ENCODE measurements at places on chromosomes 11 and 22.

DNA sequence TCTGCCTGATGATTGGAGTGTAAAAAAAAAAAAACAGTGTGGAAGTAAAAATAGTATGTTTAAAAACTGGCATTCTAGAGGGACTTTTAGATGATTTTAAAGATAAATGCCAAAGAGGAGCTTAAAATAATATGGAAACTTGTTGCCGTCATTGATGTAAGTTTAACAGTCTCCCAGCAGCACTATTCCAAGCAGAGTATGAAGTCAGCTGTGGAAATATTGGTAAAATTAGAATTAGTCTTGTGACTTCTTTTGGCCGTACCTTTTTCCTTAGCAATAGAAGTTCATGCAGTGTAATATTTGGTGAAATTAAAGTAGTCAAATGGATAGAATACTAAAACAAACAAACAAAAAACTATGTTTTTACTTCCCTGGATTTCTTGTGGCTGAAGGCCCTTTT, 134.9 kb downstream of the METTL15 start:
- no peak for DNase-seq

DNA sequence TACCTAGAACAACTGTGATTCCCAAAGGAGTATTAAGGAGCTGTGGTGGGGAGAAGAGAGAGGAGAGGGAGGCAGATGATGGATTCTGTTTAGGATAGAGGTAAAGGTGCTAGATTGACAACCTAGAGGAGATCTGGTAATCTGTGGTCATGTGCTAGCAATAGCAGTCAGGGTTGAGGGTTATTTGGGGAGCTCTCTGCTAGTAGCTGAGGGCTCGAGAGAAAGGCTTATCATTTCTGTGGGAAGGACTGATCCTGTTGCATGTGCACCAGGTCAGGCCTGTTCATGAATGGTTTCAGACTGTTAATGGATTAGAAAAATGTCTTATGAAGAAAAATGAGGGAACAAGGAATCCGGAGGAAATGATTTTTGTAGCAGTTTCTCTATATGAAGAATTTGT, 63.2 kb downstream of the MTMR3 start:
- no peak for DNase-seq

GRCh38 chr22:31496735-31497146, 405 bp downstream of the SFI1 start:
- DNase-seq, result no peak

- DNase-seq, result peak; percentile 60
Observed at GRCh38 chr11:6646576-6646917, 9.1 kb downstream of the DCHS1 start.

GRCh38 chr22:37069319-37069718, 17.8 kb downstream of the KCTD17 start:
- DNase-seq, result no peak

DNA sequence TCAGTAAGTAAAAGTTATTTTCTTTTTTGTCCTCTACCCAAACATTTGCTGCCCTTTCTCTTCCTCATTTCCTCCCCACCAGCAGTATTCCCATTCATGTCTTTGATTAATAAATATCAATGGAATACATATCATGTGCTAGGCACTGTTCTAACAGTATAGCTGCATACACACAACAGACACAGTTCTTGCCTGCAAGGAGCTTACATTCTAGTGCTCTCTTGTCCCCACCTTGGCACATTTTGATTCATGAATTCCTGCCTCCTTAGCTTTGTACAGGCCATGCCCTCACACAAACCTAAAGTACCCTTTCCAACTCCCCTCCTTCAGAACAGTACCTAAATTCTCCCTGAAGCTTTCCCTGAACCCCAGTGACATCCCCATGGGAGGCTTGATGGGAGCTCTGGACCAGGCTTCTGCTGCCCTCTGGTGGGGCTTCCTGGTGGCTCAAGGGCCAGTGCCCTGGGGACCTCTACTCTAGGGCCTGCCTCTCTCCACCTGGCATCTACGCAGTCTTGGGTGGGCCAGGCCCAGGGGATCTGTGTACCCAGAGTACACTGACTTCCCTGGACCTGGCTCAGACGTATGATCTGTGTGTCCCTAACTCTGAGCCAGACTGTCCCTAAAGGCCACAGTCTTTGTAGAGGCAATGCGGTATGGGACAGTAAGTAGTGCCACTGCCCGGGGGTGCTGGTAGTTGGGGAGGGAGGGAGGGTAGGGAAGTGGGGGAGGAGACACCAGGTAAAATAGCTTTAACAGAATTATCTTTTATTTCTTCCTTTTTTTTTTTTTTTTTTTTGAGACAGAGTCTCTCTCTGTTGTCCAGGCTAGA, 14.1 kb downstream of the RPS13 start:
- DNase-seq, result no peak

DNA sequence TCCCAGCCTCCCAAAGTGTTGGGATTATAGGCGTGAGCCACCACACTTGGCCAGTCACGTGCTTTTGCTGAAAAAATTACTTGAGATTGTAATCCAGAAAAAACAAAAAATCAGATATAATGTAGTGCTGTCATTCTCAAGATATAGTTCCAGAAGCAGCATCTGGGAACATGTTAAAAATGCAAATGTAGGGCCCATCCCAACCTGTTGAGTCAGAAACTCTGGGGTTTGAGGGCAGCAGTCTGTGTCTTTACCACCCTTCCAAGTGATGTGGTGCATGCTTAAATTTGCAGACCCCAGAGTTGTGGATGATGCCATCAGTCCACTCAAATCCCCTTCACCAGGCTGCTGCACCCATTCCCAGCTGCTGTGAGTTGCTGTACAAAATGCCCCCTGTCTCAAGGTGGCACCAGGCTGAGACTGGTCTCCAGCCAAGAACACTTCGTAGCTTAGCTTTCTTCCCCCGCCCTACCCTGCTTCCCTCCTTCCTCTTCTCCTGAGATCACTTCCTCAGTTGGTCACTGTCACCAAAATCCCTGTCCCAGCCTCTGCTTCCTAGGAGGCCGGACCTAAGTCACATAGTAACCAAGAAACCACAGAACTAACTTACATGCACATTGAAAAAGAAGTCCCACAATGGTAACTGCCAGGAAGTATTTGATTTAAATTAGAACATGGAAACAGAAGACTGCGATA, 18.2 kb upstream of the ARRB1 start:
- DNase-seq, result no peak

GRCh38 chr11:88139865-88140264, 35.4 kb downstream of the RAB38 start:
- no peak for DNase-seq

- DNase-seq, result no peak
Observed at GRCh38 chr11:45983471-45983845, 61.0 kb downstream of the LARGE2 start.

GRCh38 chr11:9285850-9286587, 20.9 kb upstream of the DENND5A start:
- DNase-seq, result no peak

DNA sequence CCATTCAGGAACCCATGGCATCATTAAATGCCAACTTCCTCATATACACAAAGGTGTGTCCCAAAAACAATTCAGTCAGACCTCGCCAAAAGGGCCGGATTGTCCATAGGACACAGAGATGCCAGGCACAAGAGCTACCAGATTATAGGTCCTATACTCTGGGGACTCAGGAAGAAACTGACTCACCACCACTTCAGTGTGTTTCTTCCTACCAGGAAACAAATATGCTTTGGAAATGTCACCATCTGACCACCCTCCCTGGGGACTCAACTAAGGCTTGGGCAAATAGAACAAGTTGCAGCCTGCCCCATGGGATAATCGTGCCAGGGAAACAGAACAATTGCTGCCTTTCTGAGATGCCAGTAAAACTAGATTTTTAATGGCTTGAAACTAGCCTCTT, 11.7 kb downstream of the POU2AF3 start:
- no peak for DNase-seq

- no peak for DNase-seq
Observed at GRCh38 chr22:40919446-40919845, 31.7 kb upstream of the RBX1 start.

DNA sequence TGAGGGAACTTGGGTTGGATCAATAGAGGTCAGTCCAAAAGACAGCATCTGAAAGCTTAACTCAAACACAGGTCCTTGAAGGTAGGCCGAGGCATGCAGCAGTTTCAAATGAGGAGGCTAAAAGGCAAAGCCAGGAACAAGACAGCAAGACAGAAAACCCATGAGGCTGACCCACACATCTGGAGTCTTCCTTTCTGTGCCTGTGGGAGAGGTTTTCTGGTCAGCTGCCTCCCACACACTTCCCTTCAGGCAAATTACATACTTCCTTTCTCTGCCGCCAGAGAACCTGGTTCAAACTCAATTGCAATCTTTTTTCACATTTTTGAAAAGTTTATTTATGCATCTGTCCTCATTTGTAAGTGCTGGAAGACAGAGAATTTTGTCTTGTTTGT, 29.8 kb upstream of the CRTAM start:
- no peak for DNase-seq

GRCh38 chr11:18706330-18707243, 8.0 kb downstream of the TMEM86A start:
- DNase-seq, result peak; percentile 73

DNA sequence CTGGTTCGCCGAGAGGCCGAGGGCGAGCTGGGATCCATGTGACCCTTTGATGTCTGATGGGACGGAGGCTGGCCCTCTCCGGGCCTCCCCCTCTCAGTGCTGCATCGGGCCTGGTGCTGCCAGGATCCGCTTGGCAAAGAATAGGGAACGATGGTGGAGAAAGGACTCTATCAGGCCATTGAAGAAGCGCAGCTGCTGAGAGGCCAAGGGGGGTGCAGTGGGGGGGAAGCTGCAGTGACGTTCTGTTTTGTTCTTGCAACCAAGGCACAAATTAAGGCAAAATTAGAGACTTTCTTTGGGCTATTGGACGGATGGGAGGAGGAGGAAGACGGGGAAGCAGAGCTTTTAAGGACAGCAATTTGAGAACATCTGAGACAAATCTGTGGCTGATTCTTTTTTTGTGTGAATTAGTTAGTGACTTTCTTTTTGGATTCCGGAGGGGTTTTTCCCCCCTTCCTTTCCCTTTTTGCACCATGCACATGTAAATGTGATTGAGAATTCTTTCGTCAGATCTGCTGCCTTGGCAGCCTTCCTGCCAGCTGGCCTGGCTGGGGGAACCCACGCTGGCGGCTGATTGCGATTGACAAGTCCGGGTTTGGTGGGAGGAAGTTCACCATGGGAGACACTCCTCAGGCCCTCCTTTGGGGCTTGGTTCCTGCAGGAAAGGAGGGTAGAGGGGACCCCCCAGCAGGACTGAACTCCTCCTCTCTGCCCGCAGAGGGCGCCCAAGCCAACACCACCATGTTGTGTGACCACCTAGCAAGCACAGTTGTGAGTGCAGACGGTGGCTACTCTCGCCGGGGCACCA, 214.6 kb downstream of the NTM start:
- DNase-seq, result no peak

- no peak for DNase-seq
Observed at GRCh38 chr11:4647766-4648165, 4.0 kb downstream of the OR51E1 start.

- no peak for DNase-seq
Observed at GRCh38 chr11:35006389-35007128, 90.1 kb downstream of the PDHX start.

GRCh38 chr11:27991736-27992135, 116.2 kb downstream of the KIF18A start:
- no peak for DNase-seq

DNA sequence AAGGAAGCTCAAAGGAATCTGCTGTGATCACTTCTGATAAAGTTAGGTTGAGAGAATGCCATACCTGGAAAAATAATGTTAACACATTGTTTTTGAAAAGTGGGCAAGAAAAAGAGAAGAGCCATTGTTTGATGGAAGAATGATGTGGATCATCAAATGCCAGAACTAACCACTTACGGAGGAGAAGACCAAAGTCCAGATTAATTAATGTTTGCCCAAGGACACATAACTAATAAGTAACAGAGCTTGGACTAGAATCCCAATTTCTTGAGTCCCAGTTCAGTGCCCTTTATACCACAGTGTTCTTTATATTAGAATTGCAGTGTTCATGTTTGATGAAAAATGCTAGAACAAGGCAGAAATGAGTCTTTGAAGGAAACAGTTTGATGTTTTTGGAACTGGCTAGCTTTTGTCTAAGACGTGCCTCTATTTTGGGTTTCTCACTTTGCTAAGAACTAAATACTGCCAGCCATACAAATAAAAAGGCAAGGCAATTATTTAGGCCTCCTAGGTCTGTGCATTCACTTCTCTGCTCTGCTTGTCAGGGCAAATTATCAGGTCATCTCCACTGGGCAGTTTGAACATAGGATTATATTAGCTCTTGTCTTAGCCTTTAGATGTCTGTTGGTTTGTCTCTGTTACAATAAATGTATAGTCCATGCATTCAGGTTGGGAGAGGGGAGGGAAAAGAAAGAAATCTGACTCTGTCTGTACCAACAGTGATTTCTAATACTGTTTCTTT, 72.3 kb downstream of the TRIM44 start:
- DNase-seq, result no peak

DNA sequence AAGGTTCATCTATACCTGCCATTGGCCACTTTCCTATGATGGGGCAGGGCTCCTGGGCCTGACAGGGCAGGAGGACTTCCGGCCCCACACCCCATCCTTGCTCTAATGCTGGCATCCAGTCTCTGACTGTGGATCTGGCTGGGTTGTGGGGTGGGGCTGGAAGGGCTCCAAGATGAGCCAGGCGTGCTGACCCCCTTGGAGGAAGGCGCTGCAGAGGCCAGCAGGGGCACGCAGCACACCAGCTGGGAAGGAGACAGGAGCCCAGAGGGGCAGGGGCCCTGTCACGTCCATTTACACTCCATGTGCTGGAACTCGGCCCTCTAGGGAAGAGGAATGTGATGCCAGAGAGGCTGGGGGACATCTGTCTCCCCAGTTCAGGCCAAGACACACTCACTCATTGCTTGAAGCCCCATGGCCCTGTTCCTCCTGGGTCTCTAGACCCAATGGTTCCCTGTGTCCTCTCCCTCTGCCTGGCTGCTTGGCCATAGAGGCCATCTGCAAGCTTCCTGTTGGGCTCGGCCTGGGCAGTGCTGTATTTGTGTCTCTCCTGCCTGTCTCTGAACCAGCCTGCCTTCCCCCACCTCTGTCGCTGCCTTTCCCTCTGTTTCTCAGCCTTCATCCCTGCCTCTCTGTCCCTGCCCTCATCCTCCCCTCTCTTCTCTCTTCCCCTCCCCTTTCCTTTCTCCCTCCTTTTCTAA, 67.5 kb upstream of the NECTIN1 start:
- DNase-seq, result no peak

- DNase-seq, result no peak
Observed at GRCh38 chr11:15695096-15695721, 580.5 kb downstream of the INSC start.

GRCh38 chr11:105034813-105035620, at the start of gene CASP1:
TSS of gene CASP1 (minus strand) at chr11:105035144. CDS start at chr11:105035113, 31 bp downstream.
- peak; percentile 81 for DNase-seq

- DNase-seq, result no peak
Observed at GRCh38 chr11:83037877-83038276, 33.8 kb downstream of the RAB30 start.

- DNase-seq, result no peak
Observed at GRCh38 chr22:30261134-30261533, 5.5 kb downstream of the OSM start.

GRCh38 chr22:17247832-17248231, 28.6 kb upstream of the ADA2 start:
- no peak for DNase-seq

DNA sequence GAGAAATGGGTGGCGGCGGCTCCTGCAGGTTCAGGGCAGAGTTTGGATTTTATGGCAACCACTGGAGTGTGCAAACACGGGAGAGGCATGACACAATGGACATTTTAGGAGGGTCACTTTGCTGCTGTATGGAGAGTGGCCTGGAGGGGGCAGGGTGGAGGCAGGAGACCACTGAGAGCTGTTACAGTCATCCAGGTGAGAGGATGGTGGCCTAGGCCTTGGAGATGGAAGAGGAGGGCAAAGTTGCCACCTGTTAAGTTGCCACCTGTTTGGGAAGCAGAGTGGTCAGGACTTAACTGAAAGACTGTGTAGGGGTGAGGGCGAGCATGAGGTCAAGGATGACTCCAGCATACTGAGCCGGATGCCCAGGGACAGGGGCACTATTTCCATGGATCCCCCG, 2.3 kb upstream of the RAD9A start:
- DNase-seq, result no peak

Data from right atrium auricular region (tissue), 2 donors.